ENCODE measurements at places on chromosomes 12 and 14.

DNA sequence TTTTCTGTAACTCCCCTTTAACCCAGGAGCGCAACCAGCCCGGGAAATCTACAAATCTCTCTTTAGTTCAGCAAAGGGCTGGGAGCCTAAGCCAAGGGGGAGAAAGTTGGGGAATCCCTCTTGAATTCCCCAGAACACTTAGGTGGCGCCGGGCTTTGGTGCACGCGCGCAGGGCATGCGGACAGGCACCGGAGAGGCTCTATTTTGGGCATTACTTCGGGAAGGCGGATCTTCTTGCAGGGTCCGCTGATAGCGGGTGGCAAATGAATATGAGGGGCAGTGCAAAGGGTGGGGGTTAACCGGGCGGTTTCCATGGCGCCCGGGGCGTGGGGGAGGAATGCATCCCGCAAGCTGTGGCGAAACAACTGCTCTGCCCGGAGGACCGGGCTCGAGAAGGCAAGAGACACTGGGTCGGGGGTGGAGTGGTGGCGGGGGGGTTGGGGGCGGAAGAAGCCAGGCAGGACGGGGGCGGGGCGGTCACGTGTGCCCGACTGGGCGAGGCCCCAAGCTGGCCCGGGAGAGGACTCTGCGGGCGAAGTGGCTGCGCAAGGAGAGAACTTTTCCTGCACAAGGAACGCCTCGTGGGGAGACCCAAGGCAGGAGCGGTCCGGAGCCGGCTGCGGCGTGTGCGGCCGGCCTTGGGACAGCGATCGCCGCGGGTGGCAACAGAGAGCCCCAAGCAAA is at the start of gene FLVCR2:
FLVCR2 (plus strand) TSS at position 519 of the 684 bp plus-strand sequence. CDS start 353 bp downstream, outside the sequence.
- DNase-seq: peak; percentile 82
- peaks cover 7% of the 10 kb centered on the region for H3K4me1 ChIP-seq
- H3K27me3 ChIP-seq: no peaks in the 10 kb centered on the region
- H3K27ac ChIP-seq: peak within 1 kb of the TSS; percentile 75

DNA sequence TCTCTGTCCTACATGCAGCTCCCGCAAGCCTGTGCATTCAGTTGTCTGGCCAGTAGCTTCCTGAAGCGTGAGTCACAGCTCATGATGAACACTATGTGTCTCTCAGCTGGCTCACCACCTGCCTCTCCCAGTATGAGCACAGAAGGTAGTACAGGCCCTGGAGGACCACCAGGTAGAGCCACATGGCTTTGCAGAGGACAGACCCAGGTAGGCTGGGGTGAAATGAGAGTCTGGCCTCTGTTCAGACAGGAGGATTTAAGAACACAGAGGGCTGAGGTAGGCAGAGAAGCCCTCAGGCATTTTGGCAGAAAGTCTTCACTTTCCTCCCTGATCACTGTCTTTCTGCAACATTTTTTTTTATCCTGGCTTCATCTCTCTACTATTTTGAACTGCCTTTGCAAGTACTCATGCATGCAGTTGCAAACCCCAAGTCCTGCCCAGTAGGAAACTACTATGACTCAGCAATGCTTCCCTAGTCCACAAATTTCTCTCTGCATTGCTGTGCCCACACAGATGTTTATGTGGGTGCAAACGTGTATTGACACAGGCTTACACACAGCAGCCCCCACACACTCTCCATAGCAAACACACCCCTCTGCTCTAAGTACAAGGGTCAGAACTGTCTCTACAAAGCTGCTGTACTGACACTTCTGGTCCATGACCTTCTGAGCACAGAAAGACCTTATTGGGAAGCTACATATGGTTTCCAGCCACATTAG is 7.2 kb upstream of the SDR9C7 start:
- DNase-seq: peak; percentile 45
- H3K27ac ChIP-seq: peak overlapping the region; percentile 61
- H3K4me1 ChIP-seq: peaks cover 5% of the 10 kb centered on the region
- no peak overlapping the region for H3K4me3 ChIP-seq
- no peaks in the 10 kb centered on the region for H3K27me3 ChIP-seq
- H3K36me3 ChIP-seq: no peaks in the 10 kb centered on the region

GRCh38 chr12:47920913-47921312 is 16.1 kb upstream of the VDR start:
- no peaks in the 10 kb centered on the region for H3K4me1 ChIP-seq
- no peak overlapping the region for H3K27ac ChIP-seq
- no peaks in the 10 kb centered on the region for H3K36me3 ChIP-seq
- no peak for DNase-seq
- no peak overlapping the region for H3K4me3 ChIP-seq
- H3K27me3 ChIP-seq: no peaks in the 10 kb centered on the region

DNA sequence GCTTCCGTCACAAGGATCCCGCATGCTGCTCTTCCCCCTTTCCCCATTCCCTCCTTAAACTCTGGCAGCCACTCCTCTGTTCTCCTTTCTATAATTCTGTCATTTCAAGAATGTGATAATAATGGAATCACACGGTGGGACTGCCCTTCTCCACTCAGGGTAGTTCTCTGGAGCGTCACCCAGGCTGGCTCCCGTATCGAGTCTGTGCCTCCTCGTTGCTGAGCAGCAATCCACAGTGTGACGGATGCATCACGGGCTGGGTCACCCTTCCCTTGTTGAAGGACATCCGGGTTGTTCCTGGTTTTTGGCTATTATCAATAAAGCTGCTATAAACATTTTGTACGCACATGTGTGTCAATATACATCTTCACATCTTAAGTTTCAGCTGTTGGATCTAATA is 5.7 kb upstream of the SYNE3 start:
- no peak for DNase-seq
- H3K27ac ChIP-seq: no peak overlapping the region
- H3K4me1 ChIP-seq: no peaks in the 10 kb centered on the region
- H3K36me3 ChIP-seq: no peaks in the 10 kb centered on the region

DNA sequence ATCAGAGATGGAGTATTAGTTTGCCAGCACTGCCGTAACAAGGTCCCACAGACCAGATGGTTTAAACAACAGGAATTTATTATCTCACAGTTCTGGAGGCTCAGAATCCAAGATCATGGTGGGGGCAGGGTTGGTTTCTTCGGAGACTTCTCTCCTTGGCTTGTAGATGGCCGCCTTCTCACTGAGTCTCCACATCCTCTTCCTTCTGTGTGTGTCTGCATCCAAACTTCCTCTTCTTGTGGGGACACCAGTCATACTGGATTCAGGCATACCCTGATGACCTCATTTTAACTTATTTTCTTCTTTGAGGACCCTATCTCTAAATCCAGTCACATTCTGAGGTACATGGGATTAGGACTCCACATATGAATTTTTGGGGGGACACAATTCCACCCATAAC is 455.5 kb downstream of the RGS6 start:
- no peak overlapping the region for H3K27ac ChIP-seq
- DNase-seq: no peak
- H3K36me3 ChIP-seq: no peaks in the 10 kb centered on the region
- no peaks in the 10 kb centered on the region for H3K27me3 ChIP-seq
- H3K4me1 ChIP-seq: no peaks in the 10 kb centered on the region
- no peak overlapping the region for H3K4me3 ChIP-seq

DNA sequence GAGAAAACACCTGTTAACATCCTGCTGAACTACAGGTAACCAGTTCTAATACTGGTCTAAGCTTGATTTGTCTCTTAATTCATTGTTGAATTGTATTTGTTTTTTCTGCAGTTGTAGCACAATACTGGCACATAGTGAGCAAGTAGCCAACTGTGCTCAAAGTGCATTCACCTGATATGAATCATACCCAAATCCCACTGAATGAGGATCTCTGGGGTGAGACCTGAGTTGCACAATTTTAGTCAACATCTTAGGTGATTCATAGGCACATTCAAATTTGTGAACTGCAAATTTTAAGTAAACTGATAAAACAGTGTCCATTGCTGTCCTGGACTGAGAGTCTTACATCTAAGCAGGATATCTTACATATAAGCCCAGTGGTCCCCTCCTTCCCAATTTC is 12.8 kb downstream of the KCNC2 start:
- no peak overlapping the region for H3K27ac ChIP-seq
- H3K36me3 ChIP-seq: no peaks in the 10 kb centered on the region
- DNase-seq: no peak
- H3K4me1 ChIP-seq: no peaks in the 10 kb centered on the region
- no peak overlapping the region for H3K4me3 ChIP-seq
- no peaks in the 10 kb centered on the region for H3K27me3 ChIP-seq

GRCh38 chr14:98350213-98350612 is 921.8 kb downstream of the BCL11B start:
- H3K4me1 ChIP-seq: no peaks in the 10 kb centered on the region
- no peaks in the 10 kb centered on the region for H3K36me3 ChIP-seq

- no peak overlapping the region for H3K4me3 ChIP-seq
- DNase-seq: no peak
- no peaks in the 10 kb centered on the region for H3K27me3 ChIP-seq
These were observed 467.1 kb downstream of the RAD51B start for GRCh38 chr14:68286667-68287066.

DNA sequence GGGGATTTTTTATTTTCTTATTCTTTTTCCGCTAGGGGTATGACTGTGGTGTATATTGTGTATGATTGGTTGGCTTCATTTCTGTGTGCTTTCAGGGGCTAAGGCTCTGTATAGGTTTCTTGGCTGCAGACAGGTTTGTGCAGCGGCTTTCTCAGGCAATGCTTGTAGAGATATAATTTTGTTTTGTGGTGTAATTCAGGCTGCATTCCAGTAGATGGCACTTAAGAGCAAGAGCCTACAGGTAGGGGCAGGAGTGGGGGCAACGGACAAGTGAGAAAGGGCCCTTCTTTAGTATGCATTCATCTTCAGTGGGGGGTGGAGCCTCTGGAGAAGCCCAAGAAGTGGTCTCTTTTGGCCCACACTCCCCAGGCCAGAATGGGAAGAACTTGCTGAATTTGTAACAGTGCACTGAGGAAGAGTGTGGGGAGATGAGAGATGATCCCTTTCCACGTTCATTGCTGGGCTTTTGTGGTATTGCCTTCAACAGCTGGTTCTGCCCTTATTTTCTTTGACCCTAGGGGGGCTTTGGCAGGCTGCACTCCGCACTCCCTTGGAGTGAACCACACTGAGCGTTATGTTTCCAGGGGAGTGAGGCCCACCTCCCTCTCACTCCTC is 78.6 kb downstream of the IFNG-AS1 start:
- H3K27me3 ChIP-seq: no peaks in the 10 kb centered on the region
- no peak for DNase-seq
- no peak overlapping the region for H3K27ac ChIP-seq

DNA sequence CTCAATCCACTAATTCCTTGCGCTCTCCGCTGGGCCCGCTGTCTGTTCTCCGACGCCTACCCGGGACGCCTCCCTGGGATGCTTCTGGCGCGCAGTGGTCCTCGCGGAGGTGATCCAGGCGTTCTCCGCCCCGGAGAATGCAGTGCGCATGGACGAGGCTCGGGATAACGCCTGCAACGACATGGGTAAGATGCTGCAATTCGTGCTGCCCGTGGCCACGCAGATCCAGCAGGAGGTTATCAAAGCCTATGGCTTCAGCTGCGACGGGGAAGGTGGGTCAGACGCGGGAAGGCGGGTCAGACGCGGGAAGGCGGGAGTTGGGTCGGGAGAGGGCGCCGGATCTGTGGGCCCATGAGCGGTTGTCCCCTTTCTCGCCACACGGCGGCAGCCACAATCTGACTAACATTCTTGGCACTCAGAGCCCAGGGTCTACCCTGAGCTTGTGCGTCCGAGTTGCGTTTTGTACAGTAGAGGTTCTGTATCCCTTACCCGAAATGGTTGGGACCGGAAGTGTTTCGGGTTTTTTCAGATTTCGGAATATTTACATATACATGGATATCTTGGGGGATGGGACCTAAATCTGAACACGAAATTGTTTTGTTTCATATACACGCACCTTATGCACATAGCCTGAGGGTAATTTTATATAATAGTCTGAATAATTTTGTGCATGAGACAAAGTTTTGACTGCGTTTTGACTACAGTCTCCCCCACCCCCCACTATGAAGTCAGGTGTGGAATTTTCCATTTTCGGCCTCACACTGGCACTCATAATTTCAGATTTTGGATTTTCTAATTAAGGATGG is 762 bp downstream of the C12orf57 start:
- H3K27me3 ChIP-seq: no peaks in the 10 kb centered on the region
- H3K36me3 ChIP-seq: no peaks in the 10 kb centered on the region

Measured in breast epithelium (tissue), 4 donors.